Globus pallidus (tissue), 1 donor: ENCODE measurements at places on chromosomes 11 and 22.

DNA sequence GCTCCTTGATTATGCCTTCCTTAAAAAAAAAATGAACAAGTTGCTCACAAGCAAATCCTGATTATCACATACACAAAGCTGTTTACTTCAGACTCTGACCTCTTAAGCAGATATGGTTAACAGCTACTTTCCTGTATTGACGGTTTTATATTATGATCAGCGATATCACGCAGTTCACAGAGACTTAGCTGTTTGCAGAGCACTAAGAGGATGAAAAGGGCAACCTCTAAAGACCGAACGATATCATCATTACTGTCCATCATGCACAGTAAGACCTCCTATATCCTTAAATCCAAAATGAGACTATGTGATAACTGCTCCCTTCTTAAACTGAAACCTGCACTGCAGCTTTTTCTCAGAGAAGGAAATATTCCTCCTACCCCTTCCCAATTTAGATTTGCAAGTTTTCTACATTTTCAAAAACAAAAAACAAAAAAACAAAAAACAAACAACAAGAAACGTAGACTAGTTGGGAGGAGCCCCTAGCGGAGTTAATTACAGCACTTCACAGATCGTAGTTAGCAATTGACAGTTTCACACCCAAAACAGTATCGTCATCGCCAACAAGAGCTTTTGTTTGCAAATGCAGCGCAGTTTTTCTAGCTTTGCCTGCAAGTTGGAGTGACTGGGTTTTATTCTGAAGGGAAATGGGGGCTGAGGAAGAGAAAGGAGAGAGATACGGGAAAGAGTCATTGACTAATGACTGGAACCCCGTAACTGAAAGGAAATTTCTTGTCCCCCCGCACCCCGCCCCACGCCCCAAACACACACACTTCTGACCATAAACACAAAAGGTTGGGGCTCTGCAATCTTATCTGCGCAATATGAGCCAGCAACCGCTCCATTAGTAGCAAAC lies 1.2 kb downstream of the DDX6 start:
- DNase-seq: peak; percentile 76

DNA sequence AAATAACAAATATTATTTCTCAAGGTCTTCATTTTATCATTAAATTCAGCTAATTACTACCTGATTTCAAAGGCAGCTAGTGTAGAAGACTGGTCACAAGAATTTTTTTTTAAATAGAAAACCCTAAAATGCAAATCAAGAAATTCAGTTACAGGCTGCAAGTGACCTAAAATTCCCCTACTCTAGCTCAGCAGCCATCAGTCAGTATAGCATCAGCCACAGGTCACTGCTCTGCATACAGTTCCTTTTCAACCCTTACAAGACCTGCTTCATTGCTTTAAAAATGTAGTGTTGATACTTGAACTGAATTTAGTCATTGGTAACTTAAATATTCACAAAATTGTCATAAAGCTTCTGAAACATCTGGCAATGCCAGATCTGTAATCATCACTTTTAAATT lies 9.5 kb upstream of the B3GNT6 start:
- DNase-seq: no peak

GRCh38 chr11:15213471-15214231 lies 98.9 kb downstream of the INSC start:
- no peak for DNase-seq

DNA sequence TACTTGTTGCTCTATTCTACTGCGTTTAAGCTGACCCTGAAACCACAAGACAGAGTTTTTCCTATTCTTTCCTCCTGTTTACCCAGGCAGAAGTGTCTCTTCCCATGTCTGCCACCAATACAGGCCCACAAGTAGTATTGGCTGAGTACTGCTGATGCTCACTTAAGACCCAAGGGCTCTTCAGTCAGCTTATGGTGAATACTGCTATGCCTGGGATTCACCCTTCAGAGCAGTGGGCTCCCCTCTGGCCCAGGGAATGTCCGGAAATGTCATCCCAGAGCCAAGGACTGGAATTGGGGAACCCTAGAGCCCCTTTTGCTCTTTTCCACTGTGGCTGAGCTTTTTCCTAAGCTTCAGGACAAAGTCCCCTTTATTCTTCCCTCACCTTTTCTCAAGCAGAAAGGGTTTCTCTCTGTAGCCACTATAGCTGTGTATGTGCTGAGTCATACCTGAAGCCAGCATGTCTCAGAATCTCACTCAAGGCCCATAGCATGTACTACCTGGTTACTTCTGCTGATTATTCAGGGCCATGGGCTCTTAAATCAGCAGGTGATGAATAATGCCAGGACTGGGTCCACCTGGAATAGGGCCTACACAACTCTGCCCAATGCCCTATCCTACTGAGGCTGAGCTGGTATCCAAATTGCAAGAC lies 745.8 kb upstream of the ANO5 start:
- no peak for DNase-seq

- no peak for DNase-seq
Observed at GRCh38 chr22:46473896-46474557, 63.4 kb downstream of the CELSR1 start.

DNA sequence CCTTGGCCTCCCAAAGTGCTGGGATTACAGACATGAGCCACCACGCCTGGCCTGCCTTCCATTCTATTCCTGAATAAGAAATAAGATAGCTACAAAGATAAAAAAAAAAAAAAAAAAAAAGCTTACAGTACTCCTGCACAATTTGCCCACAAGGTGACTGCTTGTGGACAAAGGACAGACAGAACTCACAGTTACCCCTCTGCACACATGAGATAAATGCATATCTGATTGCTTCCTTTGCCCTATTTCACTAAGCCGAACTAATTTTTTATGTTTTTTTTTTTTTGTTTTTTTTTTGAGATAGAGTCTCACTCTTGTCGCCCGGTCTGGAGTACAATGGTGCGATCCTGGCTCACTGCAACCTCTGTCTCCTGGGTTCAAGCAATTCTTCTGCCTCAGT lies 23.6 kb upstream of the HSPA8 start:
- no peak for DNase-seq

DNA sequence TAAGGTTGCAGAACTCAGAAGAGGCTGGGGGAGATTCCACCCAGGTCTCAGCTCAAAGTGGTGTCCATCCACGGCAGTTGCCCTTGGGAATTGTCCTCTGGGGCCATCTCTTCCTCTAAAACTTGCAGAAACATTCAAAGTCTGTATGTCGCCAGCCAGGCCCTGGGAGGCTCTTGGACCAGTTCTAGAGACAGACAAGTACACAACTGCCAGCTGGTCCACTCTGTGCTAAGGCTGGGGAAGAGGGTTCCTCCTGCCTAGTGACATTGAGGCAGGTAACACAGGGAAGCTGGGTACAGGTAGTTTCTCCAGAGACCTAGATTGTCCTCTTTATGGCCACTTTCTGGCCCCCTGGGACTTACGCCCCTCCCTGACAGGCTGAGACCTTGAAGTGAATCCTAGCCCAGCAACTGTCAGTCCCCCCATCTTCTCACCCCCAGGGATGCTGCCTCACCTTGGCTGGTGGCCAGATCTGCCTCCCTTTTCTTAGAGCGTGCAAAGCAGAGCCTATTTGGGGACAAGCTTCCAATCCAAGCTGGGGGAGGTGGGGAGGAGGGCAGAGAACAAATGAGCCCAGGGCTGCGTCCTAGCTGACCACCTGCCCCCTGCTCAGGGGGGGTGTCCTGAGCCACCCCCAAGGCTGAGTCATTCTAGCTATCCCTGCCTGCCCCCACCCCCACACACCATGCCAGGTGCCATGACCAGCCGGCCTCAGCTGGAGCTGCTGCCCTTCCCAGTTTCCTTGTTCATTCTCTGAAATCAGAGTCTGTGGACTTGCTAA lies 8.4 kb downstream of the FAM83F start:
- DNase-seq: no peak
